ENCODE measurements at places on chromosomes 16 and 17.

GRCh38 chr17:4553669-4554068, 1.5 kb downstream of the MYBBP1A start:
- peaks cover 15% of the 10 kb centered on the region for H3K36me3 ChIP-seq
- no peaks in the 10 kb centered on the region for H3K27me3 ChIP-seq
- H3K4me1 ChIP-seq: peaks cover 23% of the 10 kb centered on the region
- DNase-seq: no peak

GRCh38 chr16:10122546-10122945, 59.7 kb downstream of the GRIN2A start:
- H3K36me3 ChIP-seq: no peaks in the 10 kb centered on the region
- H3K27ac ChIP-seq: peak overlapping the region; percentile 93
- no peaks in the 10 kb centered on the region for H3K27me3 ChIP-seq
- peaks cover 40% of the 10 kb centered on the region for H3K4me1 ChIP-seq
- no peak for DNase-seq

DNA sequence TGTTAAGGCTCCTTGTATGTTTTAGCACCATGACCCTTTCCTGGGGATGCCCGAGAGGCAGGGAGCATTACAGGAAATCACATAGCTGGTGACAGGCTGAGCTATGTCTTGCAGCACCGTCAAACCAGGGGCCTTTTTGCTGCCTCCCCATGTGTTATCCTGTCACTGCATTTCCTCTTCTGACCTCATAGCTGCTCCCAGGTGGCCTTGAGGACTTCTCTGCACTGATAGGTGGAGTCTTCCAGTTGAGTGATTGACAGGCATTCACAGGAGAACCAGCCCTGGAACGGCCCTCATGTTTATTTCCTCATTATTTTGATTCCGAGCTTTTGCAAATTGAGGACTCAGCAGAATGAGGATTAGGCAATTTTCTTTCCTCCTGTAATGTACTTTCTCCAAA, 349.6 kb downstream of the HAPSTR1 start:
- H3K36me3 ChIP-seq: no peaks in the 10 kb centered on the region
- H3K4me3 ChIP-seq: no peak overlapping the region
- no peak overlapping the region for H3K27ac ChIP-seq
- no peak for DNase-seq

GRCh38 chr16:78184238-78185183, 85.1 kb downstream of the WWOX start:
- no peaks in the 10 kb centered on the region for H3K36me3 ChIP-seq
- H3K4me1 ChIP-seq: peaks cover 11% of the 10 kb centered on the region
- peak overlapping the region; percentile 41 for H3K27ac ChIP-seq
- DNase-seq: peak; percentile 45
- H3K4me3 ChIP-seq: peak overlapping the region; percentile 43

DNA sequence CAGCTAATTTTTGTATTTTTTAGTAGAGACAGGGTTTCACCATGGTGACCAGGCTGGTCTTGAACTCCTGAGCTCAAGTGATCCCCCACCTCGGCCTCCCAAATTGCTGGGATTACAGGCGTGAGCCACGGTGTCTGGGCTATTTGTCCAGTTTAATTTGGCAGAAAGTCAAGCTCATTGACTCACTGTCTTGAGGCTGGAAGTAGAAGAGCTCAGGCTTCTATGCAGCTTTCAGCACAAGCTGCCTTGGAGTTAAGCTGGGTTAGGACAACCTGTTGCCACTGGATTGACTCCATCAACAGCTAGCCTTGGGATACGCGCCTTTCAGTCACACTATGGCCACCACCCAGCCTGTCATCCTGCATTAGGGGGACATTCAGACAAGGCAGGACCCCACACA, 76.2 kb upstream of the DNAH17 start:
- no peaks in the 10 kb centered on the region for H3K36me3 ChIP-seq
- peaks cover 5% of the 10 kb centered on the region for H3K4me1 ChIP-seq
- peak; percentile 59 for DNase-seq
- H3K27ac ChIP-seq: no peak overlapping the region
- no peak overlapping the region for H3K4me3 ChIP-seq

DNA sequence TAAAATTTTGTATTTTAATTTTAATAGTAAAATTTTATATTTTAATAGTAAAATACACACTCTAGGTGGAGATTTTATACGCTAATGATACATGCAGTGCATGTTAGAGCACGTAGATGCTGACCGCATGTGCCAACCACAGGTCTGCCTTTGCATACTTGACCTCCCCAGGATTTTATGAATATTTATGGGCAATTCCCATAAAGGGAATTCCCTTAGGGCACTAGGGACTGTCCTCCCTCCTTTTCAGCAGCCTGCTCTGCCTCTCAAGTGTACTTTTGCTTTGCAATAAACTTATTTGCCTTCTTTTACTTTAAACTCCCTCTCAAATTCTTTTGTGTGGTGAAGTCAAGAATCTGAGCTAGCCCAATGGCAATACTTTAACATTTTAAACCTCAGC, 217.7 kb upstream of the CDH8 start:
- H3K27me3 ChIP-seq: no peaks in the 10 kb centered on the region
- no peaks in the 10 kb centered on the region for H3K36me3 ChIP-seq
- no peaks in the 10 kb centered on the region for H3K4me1 ChIP-seq
- H3K4me3 ChIP-seq: no peak overlapping the region

- no peak overlapping the region for H3K27ac ChIP-seq
- no peaks in the 10 kb centered on the region for H3K36me3 ChIP-seq
- H3K27me3 ChIP-seq: peaks cover 4% of the 10 kb centered on the region
- DNase-seq: peak; percentile 37
Observed at GRCh38 chr17:80968602-80969029, 23.0 kb upstream of the CHMP6 start.

Measured in astrocyte (in vitro differentiated cells and primary cell).